Stimulated activated naive CD4-positive, alpha-beta T cell treated with Interleukin-2 at 50 U/mL for 16 hours (primary cell): ENCODE measurements at places on chromosomes 12 and 14.
A peak's percentile ranks its signal among the peaks of the same experiment; 100 is the strongest.

DNA sequence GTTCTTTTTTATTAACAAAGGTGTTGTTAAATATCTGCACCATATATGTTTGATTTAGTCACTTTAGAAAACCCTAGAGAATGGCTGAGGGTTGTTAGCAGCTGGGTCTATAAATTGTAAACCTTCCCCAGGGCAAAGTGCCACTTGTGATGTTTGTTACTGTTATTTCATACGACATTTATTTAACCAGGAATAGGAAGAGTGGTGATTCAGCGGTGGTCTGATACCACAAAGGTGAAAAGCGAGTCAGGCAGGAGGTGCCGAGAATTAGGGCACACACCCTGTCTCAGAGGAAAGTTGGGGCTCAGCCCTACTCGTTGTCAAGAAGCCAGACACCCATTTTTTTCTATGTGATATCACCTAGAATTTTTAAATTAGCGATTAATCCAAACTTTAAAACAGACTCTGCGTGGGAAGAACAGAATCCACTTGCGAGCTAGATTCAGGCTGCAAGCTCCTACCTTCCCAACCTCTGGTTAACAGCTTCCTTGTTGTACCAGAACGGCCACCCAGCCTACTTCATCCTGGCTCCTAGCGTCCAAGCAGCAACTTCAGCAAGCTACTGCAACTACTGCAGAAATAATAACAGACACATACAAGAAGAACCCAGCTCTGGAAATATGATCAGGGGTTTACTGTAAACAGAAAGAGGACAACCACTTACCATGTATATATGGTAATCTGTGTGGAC, 126.7 kb downstream of the TMEM132D start:
- no peak for DNase-seq

DNA sequence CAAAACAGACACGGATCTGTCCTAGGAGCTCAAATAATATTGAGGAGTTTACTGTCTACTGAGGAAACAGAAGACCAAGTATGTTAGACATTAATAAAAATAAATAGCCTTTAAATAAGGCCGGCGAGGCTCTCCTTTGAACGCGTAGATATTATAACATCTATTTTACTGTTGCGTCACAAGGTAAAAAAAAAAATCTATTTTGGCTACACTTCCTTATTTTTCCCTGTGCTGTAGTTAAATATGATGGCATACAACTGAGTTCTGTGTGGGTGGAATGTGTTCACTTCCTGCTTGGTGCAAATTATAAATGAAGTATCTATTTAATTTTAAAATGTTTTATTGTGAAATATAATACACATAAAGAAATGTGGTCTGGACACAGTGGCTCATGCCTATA, 17.2 kb upstream of the RAD52 start:
- no peak for DNase-seq

DNA sequence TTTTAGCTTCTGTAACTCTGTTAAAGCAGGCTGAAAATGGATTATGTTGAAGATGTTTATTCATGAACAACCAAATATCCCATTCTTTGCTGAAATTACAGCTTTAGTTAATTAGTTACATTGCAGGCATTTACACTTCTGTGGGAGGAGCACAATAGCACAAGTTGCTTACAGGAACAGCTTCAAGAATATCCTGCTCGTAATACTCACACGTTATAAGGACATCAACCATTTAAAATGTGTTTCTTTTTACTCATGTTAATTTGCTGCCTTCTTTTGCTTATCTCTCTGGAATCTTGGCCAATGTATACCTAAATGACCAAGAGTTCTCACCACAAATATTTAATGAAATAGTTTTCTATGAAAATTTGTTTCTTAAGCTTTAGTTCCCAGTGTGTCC, 305.2 kb upstream of the SYT1 start:
- DNase-seq, result no peak

DNA sequence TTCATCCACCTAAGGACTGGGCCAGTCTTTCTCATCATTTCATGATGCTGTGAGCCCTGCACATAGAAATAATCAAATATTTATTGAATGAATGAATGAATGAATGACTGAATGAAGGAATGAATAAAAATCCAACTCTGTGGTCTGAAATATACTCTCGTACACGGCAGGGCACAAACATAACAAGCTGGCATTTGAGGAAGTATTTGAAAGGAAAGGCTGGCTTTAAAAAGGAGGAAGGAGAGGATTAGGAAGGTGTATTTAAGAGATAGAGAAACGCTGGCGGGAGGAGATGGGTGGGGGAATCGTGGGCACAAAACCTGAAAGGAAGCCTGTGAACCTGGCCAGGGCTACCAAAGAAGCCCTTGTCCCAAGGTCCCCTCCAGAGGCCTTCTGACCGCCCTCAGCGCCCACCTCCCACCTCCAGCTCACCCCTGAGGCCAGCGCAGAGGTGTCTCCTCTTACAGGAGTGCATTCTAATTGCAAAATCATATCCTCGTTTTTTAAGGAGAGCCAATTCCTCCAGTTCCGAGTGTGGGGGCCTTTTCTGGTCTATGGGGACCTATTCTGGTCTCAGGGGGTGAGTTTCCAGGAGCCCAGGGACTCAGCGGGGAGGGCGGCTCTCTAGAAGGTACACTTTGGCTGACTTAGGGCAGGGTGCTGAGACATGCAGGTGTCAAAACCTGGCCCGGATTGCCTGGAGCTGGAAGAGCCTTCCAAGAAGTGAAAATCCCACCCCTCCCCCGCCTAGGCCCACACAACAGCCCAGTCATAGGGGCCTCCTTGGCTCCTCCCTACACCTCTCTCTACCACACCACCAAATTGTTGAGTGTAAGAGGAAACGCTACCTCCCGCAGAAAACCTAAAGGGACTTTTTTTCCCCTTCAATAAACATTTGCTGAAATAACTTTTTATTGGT, 8.7 kb upstream of the JDP2 start:
- DNase-seq, result peak; percentile 34

DNA sequence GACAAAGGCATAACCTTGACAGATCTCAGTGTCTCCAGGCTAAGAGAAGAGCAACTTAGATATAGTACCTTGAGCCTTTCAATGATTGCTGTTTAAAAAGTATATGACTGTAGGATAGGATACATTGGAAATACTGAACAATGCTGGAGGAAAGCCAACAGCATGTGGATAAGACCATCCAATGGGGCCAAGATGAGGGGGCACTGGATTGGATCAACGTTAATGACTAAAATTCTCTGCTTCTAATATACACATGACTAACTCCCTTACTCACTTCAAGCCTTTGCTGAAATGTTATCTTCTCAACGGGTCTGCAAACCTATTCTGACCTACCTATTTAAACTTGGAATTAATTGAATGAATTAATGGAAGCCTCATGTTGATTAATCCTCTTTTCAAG, 354.9 kb downstream of the RAD51B start:
- DNase-seq, result no peak

GRCh38 chr12:32586390-32586789, 92.7 kb upstream of the DNM1L start:
- DNase-seq, result no peak

- DNase-seq, result peak; percentile 51
These were observed 37.0 kb downstream of the RASAL1 start for GRCh38 chr12:113098441-113099028.

DNA sequence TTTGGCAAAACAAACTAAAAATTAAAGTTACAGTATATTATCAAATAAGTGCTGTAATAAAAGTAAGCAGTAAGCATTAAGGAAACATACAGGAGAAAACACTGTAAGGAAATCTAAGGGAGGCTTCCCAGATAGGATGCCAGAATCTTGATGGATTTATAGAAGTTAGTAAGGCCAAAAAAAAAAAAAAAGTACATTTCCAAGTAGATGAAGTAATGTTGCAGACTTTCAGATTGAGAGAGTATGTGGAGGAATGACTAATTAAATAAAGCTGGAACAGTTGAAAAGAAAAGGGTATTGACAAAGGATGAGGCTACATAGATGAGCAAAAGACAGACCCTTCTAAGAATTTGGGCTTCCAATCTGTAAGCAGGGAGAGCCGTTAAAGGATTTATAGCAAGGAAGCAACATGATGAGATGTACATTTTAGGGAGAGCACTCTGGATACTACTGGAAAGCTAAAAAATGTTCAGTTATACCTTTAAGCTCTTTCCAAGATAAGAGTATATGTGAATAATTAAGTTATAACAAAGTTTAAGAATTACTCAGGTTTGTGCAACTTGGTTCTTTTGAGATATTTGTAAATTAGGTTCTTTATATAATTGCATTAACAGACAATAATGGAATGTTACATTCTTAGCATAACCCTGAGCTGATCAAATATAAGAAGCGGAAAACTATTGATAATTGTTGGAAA, 87.5 kb upstream of the MON2 start:
- no peak for DNase-seq

- no peak for DNase-seq
These were observed 73.4 kb upstream of the ATP2B1 start for GRCh38 chr12:89781946-89782550.

- DNase-seq, result no peak
These were observed 246.2 kb downstream of the SEC23A start for GRCh38 chr14:38856798-38857197.

- no peak for DNase-seq
These were observed 166.7 kb downstream of the KCNA5 start for GRCh38 chr12:5210179-5210922.

DNA sequence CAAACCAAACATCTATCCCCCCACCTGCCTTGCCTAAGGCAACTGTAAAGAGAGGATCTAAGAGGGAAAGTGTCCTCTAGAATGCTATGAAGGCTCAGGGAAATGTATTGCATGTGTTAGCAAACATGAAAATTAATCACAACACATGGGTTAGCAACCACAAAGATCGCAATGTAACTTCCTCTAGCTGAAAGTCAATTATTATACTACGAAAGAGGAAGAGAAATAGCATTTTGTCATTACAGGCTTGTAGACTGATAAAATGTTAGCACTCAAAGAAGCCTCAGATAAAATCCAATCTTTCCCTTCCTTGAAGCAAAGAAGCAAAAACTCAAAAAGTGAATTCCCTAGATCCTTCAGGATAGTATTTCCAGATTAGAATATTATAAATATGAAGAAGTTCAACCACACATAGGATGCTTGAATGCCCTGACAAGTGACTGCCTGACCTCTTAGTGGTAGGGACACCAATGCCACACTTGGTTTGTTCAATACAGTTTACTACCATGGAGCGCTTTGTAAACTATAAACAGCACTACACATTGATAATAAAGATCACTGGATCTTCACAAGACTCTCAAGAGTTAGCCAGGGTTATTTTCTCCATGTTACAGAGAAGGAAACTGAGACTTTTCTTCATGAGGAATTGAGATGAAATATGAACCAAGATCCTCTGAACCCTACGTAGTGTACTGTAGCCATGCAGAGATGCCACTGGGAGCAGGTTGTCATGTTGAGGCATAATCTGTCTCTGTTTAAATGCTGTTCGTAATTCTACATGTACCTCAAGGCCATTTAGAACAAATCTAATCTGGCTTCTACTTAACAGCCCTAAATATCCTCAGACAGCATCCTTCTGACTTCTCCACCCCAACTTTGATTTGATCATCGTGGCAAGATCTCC, 100.7 kb downstream of the ITPR2 start:
- DNase-seq, result no peak

GRCh38 chr12:69608114-69608513, 2.6 kb downstream of the LRRC10 start:
- DNase-seq, result no peak

DNA sequence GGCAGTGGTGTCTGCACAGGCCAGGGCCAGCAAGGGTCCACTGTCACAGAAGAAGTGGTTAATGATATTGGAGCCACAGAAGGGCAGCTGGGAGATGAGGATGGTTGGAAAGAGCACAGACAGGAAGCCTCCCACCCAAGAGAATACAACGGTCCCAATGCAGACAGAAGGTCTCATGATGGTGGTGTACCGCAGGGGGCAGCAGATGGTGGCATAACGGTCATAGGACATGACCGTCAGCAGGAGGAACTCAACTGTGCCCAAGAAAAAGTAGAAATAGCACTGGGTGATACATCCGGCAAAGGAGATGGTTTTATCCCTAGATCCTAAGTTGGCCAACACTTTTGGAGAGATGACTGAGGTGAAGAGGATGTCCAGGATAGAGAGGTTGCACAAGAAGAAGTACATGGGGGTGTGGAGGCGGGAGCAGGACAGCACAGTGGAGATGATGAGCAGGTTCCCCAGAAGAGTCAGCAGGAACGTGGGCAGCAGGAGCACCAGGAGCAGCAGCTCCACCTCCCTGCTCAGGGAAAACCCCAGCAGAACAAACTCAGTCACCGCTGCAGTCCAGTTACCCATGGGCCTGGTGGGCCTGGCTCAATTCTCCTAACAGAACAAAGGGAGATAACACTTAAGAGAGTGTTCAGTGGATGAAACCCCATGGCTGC, 9.8 kb downstream of the OR6J1 start:
- no peak for DNase-seq

DNA sequence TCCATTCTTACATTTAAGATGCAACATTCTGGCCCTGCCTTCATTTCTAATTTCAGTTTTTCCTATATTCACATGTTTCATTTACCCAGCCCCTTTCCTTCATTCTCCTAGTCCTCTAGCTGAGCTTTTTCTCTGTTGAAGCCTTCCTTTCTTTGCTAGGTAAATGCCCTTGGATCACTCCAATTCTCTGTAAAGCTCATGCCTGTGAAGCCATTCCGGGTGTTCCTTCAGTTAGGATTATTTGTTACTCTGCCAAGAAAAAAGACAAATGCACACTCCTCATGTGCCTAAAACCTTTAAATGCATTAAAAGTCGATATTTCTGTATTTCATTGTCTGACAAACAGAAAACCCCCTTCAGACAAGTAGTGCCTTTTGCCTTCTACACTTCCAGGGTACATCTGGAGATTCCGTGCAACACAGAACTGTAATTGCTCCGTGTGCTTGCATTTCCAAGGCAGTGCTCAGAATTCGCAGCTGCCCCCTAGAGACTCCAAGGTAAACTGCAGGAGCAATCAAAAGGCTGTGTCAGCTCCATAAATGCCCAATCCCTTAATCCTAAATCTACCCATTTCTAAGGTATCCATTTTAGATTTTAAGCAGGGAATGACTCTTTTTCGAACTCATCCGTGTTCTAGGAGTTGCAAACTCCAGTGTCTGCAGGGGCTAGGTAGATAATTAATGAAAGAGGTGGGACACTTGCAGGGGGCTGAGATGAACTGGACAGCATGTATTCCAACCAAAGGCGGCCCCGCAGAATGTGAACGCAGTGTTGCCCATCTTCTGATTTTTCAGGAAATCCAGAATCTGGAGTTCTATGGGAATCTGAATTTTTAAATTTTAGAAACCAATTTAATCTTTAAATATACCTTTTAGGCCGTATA, 320.2 kb downstream of the GRIN2B start:
- DNase-seq, result no peak
